Fibroblast of skin of right biceps (primary cell): ENCODE measurements at places on chromosomes 7 and 10.

DNA sequence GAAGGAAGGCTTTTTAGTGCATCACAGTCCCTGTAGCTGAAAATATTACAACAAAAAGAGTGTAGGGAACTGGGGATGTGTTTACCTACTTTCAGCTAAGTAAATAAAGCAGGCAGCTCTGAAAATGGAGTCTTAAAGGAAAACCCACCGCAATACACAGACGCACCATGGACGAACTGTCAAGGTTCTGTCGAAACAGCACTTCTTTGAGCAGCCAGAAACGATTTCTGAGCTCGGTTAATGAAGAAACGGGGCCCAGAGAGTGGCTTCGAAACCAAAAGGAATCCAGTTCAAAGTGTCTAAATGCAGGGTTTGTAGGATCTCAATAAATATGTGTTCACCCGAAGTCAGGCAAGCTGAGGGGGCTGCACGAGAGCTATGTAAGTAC lies 275.4 kb upstream of the NEBL start:
- no peak for DNase-seq

DNA sequence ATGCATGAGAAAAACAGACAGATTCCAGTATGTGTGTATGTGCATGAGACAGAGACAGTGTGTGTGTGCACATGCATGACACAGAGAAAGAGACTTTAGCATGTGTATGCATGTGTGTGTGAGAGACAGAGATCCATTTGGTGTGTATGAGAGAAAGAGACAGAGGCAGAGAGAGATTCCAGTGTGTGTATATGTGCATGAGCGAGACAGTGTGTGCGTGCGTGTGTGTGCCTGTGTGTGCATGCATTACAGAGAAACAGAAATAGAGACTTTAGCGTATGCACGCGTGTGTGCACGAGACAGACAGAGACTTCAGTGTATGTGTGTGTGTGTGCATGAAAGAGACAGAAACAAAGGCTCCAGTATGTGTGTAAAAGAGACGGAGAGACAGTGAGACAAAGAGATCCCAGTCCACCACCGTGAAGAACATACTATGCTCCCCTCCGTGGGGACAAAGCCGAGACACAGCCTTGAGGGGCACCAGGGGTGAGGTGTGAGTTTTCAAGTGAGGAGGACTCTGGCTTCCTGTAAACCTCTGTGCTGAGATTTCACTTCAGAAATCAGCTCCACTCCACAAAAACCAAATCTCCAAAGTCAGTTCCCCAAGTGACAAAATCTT lies 188.9 kb downstream of the GRID1 start:
- DNase-seq = no peak

GRCh38 chr10:73955719-73956118 lies 42.2 kb upstream of the VCL start:
- DNase-seq = no peak

DNA sequence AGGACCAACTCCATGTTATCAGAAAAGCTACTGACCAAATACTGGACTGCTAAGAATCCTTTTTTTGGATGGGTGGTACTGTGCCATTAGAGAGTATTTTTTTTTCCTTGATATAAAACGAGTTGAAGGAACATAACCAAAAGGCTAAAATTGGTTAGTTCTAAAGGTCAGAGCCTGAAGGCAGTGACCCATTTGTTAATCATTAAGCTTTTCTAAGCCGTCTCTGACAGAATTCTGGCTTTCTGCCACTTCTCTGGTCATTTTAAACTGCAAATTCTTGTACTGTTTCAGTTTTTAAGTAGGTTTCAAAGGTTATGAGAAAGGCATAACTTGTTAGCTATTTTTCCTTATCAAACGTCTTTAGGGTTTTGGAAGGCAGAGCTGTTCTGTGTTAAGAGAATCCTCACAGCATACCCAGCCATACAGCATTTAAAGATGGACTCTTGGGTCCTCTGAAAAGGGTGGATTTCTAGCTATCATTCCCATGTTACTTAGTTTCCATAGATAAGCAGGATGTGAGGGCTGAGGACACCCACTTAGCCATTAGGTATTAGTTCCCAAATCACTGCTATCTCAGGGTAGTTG lies 196.8 kb downstream of the RNLS start:
- DNase-seq = no peak
